ENCODE measurements at places on chromosomes 1 and 21.
A peak's percentile ranks its signal among the peaks of the same experiment; 100 is the strongest.

GRCh38 chr1:41917076-41917475, 1.6 kb downstream of the HIVEP3 start:
- DNase-seq = no peak

GRCh38 chr1:204828352-204828850, 42.3 kb upstream of the NFASC start:
- DNase-seq = peak; percentile 48

GRCh38 chr1:147225193-147225730, at the start of gene FMO5:
Gene FMO5, minus strand, starts transcription at chr1:147225339. Its CDS starts 310 bp downstream, at chr1:147225029.
- peak; percentile 61 for DNase-seq

GRCh38 chr1:17315542-17316130, 7.6 kb downstream of the PADI4 start:
- no peak for DNase-seq

DNA sequence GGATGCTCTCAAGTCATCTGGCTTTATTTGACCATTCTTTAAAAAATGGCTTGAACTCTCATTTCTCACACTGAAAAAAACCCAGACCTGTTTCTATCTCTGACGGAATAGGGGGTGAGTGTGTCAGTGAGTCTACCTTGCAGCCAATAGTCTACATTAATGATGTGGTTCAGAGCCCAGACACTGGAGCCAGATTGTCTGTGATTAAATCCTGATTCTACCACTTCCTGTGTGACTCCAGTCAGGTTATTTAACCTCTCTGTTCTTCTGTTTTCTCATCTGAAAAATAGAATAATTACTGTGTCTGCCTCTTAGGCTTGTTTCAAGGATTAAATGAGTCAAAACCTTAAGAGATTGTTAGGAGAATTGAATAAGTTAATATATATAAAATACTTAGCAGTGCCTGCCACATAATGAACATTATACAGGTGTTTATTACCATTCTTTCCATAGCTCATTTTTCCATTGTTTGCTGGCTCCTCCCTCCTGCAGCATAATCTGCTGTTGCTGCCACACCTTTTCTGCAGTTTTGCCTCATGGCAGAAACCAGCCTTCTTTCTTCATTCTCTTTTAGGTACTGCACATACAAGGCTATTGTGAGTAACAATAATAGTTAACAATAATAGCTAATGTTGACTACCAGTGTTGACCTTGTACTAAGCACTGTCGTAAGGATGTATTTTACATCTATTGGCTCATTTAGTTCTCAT, 157.6 kb upstream of the IVNS1ABP start:
- DNase-seq = peak; percentile 2

GRCh38 chr1:54121482-54122134, 31.2 kb downstream of the CDCP2 start:
- peak; percentile 62 for DNase-seq

Measured in activated CD4-positive, alpha-beta T cell treated with anti-CD3 and anti-CD28 coated beads, Interleukin-10, Interleukin-2, amounts not matched to agents 100 ng/mL and 50 ng/mL, durations not matched to agents 16 hours and 8 hours (primary cell).